ENCODE measurements at places on chromosomes 11 and 22.
A peak's percentile ranks its signal among the peaks of the same experiment; 100 is the strongest.

DNA sequence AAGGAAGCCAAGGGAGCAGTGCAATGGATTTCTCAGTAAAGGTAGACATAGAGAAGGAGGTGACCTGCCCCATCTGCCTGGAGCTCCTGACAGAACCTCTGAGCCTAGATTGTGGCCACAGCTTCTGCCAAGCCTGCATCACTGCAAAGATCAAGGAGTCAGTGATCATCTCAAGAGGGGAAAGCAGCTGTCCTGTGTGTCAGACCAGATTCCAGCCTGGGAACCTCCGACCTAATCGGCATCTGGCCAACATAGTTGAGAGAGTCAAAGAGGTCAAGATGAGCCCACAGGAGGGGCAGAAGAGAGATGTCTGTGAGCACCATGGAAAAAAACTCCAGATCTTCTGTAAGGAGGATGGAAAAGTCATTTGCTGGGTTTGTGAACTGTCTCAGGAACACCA is 6.6 kb downstream of the TRIM22 start:
- no peak for DNase-seq

DNA sequence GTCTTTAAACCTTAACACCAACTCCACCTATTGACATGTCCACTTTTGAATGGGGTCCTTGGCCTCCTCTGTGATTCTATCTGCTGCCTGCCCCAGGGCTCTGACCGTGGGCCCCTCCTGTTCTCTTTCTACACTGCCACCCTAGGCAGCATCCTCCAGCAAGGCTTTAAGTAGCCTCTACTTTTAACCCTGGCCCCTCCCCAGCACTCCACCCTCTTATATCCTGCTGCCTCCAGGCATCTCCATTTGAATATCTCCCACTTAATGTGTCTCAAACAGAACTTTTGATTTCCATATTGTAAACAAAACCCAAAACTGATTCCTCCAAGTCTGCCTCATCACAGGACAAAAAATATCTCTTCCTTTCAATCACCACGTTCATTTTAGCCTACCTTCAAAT is 90.5 kb upstream of the ARHGAP32 start:
- no peak for DNase-seq

DNA sequence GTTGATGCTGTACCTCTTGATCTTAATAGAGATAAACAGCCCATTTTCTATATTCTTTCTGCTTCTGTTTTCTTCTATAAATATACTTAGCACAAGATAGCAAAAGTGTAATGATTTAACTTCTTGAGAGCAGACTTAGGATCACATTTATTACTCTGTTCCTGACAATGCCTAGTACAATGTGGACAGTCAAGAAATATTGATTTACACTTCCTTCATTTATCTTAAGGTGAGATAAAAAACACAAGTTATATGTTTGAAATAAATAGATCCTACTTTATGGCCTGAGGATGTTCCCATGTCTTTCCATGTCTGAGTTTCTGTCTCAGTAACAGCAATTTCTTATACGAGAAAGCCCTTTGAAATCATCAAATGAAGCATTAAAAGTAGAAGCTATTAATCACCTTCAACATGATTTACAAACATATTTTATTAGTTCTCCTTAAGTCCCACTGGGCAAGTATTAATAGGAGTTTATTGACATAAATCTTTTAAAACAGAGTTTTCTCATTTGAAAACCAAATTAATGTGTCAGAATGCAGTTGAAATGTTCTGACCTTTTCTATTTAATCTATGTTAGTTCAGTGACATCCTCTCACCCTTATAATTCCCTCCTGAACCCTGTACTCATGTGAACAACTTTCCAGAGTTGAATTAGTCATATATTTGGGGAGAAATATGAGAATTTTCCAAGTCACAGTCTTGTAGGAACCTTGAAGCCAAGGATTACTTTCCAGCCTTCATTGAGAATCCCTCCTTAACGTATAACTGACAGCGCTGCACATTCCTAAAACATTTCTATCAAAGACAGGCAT is 1611.7 kb upstream of the TENM4 start:
- DNase-seq: no peak

GRCh38 chr22:42967005-42967404 is 47.9 kb downstream of the PACSIN2 start:
- no peak for DNase-seq

GRCh38 chr11:67418476-67419281 is 3.2 kb downstream of the CARNS1 start:
- DNase-seq: no peak

GRCh38 chr11:96412761-96413381 is 23.1 kb downstream of the JRKL start:
- DNase-seq: no peak

- no peak for DNase-seq
Measured at GRCh38 chr22:19615001-19615461, 90.8 kb upstream of the CLDN5 start.

- DNase-seq: no peak
Measured at GRCh38 chr22:32909581-32910428, 108.3 kb downstream of the TIMP3 start.

DNA sequence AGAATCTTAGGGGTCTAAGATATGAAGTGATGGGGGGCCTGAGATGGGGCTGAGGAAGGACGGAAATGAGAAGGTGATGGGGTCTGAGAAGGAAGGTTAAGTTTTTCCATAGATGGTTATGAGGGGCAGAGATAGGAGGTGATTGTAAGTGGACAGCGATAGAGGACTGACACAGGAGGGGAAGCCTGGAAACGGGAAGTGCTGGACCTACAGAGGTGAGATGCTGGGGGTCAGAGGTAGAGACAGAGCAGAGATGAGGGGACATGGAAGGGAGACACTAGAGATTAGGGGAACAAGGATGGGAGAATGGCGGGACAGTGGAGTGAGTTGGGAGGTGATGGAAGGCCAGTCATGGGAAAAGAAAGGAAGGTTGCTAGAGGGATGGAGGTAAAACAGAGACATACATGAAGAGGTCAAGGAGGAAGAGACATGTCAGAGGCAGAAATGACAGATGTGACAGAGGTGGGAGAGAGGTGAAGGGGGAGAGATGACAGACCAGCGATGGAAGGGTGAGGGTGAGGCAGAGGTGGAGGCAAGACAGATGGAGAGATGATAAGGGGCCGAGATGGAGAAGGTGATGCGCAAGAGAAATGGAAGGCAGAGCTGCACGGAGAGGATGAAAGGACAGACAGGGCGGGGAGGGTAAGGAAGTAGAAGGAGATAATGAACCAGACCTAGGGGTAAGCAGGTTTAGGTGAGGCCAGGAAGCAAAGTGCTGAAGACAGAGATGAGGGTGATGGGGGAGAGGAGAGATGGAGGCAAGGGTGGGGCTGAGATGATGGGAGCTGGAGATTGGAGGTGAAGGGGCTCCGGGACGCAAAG is 50.8 kb downstream of the SLC22A12 start:
- DNase-seq: no peak

GRCh38 chr22:47580121-47580520 is 817.7 kb downstream of the TBC1D22A start:
- no peak for DNase-seq

DNA sequence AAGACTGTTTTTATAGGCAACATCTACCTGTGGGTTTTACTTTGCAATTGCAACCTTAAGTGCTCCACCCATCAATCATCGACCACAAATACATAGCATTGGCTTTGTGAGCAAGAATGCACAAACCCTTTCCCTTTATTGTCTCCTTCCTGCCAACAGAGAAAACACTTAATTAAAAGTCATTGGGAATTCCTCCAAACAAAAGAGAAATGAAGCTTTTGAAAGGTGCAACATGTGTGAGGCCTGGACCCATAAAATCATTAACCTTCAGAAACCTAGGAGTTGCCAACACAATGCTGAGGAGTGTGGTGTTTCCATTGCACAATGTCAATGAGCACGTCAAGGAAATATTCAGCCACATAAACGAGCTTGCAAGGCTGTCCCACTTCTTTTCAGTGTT is 223.2 kb downstream of the BLID start:
- DNase-seq: no peak

- no peak for DNase-seq
Measured at GRCh38 chr11:87361891-87362290, 324.2 kb downstream of the TMEM135 start.

GRCh38 chr22:47817380-47817779 is 1054.9 kb downstream of the TBC1D22A start:
- no peak for DNase-seq

- DNase-seq: no peak
Measured at GRCh38 chr11:1485504-1485885, 1.1 kb downstream of the MOB2 start.

GRCh38 chr22:44331881-44332714 is 19.3 kb upstream of the SHISAL1 start:
- no peak for DNase-seq

- DNase-seq: no peak
Measured at GRCh38 chr11:8248786-8249185, 14.9 kb downstream of the LMO1 start.

DNA sequence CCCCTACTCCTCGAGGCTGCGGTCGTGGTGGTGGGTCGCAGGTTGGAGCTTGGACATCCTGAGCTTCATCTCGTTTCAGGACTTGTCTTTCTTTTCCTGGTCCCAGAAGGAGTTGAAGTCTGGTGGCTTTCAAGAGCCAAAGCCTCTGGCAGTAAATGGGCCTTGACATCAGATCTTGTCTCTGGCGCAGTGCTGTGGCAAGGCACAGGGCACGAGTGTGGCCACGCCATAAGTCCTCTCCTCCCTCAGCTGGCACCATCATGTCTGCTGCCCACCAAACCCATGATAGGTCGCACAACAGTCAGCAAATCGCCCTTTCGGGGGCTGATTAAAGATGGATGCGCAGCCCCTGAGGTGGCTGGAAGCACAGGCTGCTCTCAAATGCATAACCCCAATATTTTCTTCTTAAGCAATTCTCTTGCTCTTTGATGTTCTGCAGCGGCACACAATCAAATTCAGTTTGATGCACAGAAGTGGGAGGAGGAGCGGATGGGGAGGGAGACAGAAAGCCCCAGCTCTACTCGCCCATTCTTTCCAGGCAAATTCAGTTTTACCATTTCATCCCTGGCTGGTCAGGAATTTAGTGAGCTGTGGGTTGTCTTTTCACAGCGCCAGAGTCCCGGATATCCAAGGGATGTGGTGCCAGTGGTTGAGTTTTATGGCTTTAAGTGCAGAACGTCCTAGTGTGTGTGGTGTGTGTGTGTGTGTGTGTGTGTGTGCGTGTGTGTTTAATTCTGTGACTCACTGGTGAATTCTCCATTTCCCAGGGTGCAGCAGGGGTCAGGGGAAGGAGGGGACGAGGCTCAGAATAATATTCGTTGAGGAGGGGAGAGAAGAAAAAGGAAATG is 162.0 kb downstream of the DSCAML1 start:
- DNase-seq: no peak

- peak; percentile 91 for DNase-seq
Measured at GRCh38 chr22:22210375-22210774, 34.2 kb upstream of the VPREB1 start.

DNA sequence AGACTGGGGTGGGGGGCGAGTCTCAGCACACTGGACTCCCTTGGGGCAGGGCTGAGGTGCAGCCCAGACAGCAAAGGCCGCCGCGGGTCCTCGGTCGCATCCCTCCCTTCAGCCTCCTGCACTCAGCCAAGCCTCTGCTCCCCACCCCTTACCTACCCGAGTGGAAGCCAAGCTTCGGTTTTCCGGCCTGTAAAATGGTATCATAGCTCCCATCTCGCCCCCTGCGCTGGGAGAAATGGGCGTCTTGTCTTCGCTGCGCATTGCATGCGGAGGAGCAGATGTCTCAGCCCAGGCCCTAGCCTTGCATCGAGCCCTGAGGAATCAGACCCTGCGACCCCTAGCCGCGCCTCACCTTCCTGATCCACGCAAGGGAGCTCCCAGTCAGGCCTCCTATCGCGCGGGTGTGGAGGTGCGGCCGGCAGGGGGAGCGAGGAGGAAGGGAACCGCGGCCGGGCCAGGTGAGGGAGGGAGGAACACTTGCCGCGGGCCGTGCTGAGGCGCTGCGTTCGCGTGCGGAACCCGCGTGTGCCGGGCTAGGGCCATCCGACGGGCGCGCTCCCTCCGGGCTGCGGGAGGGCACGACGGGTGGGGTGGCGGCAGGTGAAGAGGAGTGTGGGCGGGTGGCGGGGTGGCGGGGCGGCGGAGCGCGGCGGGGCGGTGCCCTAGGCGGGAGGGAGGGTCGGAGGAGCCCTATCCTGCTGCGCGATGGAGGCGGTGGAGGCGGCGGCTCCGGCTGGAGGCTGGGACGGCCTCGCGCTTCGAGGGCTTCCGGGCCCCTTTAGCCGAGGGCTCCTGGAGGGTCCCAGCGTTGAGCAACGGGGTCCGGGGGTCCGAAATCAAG is 4.1 kb upstream of the TBX1 start:
- DNase-seq: peak; percentile 51

DNA sequence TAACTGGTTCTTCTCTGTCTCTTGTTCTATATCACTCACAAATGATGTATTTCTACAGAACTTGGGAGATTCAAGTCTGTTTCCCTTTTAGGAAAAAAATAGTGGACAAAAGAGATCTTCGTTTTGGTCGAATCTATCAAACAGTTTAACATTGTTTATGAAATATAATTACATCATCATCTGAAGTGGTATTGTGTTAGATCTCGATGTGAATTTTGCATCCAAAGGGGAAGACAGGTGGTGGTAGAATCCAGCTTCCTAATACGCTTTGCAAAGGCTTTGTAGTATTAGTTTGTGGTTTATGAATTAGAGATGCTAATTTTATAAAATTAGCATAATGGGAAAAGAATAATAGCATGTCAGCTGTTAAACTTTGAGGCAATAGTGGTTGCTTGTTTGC is 3.4 kb downstream of the SIK2 start:
- no peak for DNase-seq

- no peak for DNase-seq
Measured at GRCh38 chr11:48161951-48162884, 54.4 kb upstream of the OR4B1 start.

DNA sequence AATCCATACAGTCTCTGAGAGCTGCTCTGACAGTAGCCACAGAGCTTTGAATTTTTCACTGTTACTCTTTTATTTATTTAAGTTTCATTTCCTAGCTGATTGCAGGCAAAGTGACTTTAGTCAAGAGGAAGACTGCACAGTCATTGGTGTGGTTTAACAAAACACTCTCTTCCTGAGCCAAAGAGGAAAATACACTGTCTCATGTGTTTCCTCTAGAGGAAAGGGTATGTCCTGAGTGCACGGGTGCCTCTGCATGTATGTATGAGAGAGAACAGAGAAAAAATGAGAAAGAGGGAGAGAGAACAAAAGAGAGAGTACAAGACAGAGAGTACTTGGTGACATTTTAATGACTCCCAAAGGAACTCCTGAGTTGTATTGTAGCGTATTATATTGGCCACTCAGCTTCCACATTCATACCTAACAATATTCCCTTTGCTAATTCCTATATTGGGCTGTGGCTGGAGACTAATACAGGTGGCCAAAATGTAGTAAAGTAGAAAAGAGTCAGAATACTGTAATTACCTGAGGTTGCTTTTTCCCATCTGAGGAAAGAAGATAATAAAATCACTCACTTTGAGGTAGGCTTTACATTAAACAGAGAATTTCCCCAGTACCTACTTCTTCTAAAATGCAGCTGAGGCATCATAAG is at the start of gene OR4D9:
OR4D9 (plus strand) TSS at position 599 of the 649 bp plus-strand sequence. CDS start 3,374 bp downstream, outside the sequence.
- no peak for DNase-seq

GRCh38 chr11:95760941-95761340 is 28.6 kb downstream of the FAM76B start:
- no peak for DNase-seq

Measured in RKO (cell line).